CD4-positive, alpha-beta memory T cell (primary cell): ENCODE measurements at places on chromosomes 12 and 14.

GRCh38 chr12:88638388-88638787 is 58.1 kb upstream of the KITLG start:
- no peak for DNase-seq

GRCh38 chr12:9753073-9753472 is 7.6 kb downstream of the CD69 start:
- no peak for DNase-seq

- no peak for DNase-seq
Observed at GRCh38 chr14:54472315-54472714, 16.5 kb downstream of the GMFB start.

- DNase-seq = no peak
Observed at GRCh38 chr12:94969424-94969823, 34.1 kb downstream of the NDUFA12 start.

- no peak for DNase-seq
Observed at GRCh38 chr12:45914090-45914489, 76.3 kb downstream of the SCAF11 start.

- no peak for DNase-seq
Observed at GRCh38 chr12:120065472-120065871, 51.1 kb downstream of the RAB35 start.

- DNase-seq = no peak
Observed at GRCh38 chr12:132400011-132400641, 70.7 kb upstream of the GALNT9 start.

DNA sequence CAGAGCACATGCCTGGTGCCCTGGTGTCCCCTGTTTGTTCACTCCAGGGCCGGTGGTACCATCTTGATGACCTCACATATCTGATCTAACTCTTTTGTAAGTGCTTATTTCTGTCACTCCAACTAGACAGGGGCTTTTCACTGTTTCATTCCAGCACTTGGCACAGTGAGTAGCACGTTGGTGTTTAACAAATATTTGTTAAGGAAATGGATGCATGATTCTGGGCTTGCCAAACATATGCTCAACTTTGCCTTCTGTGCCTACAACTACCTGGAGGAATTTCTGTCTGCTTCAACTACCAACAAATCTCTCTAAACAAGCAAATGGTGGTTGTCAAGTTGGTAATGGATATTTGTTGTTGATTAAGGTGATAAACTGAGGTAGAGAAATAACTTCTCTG is 31.6 kb downstream of the PDE6H start:
- DNase-seq = no peak

DNA sequence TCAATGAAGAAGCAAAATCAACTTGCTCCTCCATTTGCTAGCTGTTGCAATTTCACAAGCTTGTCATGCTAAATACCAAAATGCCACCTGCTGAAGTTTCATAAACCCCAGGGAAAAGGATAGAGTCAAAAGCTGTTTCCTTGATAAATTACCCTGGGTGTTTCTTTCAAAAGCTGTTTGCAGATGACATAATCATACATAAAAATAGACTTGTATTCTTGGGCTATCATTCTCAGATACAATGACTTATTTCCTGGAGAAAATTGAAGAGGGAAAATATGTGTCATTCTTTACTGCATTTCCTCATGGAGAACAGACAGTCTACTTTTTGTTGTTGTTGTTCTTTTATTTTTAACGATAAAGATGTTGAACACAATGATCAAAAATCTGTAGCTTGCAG is 119.2 kb downstream of the GALC start:
- no peak for DNase-seq

DNA sequence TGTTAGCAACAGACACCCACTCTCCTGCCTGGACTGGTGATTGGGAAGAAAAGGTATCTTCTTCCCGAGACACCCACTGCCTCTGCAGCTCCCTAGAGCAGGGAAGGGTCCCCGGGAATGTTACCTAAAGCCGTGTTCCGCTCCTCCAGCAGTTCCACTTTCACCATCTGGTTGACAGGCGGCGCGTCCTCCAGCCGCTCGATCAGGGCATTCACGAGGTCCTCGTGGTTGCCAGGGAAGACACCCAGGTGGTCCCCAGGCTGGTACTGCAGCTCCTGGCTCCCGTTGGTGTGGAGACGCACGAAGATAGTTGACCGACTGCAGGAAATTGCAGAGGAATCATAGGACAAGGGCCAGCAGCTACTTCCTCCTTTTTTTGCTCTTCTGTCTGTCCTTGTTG is 44.2 kb upstream of the FBXO21 start:
- DNase-seq = no peak

- DNase-seq = no peak
Observed at GRCh38 chr12:101927036-101927435, 49.7 kb downstream of the DRAM1 start.

DNA sequence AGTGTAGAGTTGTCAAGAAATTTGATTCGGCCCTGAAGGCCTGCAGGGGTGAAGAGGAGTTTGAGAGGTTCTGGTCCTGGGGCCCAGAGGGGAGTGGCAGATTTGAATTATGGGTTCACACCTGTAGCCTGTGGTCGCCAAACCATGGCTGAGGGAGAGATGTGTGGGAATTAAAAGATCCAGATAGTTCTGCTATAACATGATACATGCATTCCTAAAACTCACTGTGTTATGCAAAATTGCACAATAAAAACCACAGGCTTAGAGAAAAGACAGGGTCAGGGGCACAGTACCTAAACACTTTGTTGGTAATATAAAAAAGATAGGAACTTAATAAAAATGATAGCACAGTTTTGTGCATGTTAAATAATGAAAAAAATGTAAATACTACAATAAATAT is 106.2 kb downstream of the TMEM30B start:
- no peak for DNase-seq

GRCh38 chr14:86626530-86626929 is 1096.6 kb downstream of the FLRT2 start:
- DNase-seq = no peak

GRCh38 chr14:85752175-85752574 is 222.2 kb downstream of the FLRT2 start:
- DNase-seq = no peak
